ENCODE measurements at places on chromosomes 2 and 18.
A peak's percentile ranks its signal among the peaks of the same experiment; 100 is the strongest.

GRCh38 chr2:17780546-17780945 lies 26.6 kb downstream of the GEN1 start:
- DNase-seq: no peak

DNA sequence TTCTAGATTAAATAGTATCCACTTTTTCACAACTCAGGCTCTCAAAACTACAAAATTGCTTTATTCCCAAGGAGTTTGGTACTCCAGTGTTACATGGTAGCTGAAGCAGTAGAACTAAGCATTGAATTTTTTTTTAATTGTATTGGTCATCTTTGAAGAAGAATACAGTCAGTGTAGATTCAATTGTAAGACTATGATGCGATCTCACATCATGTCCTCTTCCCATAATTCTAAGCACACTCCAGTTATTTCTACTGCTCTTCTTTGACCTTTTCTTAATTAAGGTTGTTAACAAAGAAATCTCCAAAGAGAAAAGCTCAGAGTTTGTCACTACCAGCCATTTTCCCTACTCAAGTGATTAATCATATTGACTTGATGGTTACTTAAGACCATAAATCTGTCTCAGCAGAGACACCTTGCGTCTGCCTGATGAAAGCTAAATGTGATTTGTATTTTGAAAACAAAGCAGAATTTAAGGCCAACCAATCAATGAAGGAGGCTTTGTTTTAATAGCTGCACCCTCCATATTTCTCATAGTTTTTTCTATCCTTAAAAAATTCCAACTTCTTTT lies 130.2 kb downstream of the DTNA start:
- no peak for DNase-seq

DNA sequence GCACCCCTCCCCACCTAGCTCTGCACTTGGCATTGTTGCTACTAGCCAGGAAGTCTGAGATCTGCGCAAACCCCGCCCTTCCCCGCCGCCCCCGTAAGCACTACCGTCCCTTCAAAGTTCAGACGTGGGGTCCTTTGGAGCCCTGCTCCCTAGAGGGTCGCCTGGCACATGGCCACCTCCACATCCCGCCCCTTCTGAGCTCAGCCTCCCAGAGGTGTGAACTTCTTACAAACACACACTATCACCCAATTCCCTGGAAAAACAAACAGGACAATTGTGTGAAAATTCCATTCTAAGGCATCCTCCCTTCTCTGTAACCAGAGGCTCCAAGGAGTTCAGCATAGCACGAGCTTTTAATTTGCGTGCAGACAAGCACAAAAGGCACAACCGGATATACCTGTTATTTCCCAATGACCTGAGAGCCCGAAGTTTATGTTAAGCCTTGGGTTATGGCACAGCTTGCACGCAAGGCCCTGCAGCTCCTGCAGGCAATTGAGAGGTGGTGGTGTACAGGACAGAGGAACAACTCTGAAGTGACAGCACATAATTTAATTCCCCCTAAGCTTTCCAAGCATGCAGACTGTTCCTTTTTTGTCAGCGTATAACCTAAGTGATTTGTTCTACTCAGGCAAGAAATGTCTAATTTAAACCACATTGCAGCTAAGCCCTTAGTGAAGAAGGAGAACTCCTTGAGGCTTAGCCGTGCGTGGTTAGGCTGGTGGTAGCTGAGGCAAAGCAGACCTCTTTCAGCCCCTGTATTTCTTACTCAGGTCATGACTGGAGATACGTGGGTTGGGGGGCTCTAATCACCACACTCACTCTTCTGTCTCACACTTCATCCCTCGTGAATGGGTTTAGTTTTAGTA lies 20.3 kb upstream of the CYP1B1 start:
- DNase-seq: peak; percentile 57

DNA sequence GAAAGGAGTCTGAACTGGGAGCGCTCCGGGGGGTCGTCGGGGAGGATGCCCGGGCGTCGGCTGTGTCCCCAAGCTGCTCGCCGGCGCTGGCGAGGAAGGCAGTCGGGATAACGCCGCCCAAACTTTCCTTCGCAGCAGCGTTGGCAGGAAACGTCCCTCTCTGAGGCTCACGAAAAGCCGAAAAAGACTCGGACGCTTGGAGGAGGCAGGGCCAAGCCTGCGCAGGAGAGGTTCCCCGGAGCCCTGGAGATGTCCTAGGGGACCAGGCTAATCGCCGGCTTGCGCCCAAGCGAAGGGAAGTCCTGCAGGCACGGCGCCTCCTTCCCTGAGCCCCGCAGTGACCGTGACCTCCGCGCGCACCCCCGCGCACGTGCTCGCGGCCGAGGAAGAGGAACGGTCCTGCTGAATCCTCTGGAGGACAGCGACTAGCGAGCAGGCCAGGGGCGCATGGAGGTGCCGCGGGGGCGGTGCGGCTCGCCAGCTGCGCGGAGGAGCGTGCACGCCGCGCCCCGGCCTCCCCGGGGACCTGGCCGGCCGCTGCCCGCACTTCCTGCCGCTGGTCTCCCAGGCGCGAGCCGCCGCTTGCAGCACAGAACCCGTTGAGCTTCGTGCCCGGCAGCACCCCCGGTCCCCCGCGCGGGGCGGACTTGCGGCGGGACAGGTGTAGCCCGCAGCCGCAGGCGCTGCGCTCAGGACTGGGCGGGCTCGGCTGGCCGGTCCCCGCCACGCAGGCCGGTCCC lies at the start of gene SH3RF3:
TSS of gene SH3RF3 (plus strand) at position 590 of the 740 bp plus-strand sequence.
- DNase-seq: peak; percentile 64

DNA sequence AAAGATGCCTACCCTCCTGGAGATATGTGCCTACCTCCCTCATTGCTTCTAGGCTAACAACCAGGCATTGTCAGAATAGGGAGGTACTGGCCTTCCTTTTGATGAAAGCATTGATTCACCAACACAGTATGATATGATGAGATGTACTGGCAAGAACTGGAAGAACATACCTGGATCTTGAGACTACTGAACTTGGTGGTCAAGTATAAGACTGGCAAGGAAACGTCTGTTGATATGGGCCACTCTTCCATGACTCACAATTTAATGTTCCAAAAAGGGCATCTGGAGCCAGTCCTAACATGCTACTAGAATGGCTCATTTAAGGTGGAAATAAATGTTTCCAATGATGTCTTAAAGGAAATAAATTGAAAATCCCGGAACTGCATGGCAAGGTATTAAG lies 18.1 kb downstream of the DTNB start:
- DNase-seq: no peak

- DNase-seq: no peak
These were observed 477.1 kb upstream of the TCF4 start for GRCh38 chr18:56065086-56065485.

DNA sequence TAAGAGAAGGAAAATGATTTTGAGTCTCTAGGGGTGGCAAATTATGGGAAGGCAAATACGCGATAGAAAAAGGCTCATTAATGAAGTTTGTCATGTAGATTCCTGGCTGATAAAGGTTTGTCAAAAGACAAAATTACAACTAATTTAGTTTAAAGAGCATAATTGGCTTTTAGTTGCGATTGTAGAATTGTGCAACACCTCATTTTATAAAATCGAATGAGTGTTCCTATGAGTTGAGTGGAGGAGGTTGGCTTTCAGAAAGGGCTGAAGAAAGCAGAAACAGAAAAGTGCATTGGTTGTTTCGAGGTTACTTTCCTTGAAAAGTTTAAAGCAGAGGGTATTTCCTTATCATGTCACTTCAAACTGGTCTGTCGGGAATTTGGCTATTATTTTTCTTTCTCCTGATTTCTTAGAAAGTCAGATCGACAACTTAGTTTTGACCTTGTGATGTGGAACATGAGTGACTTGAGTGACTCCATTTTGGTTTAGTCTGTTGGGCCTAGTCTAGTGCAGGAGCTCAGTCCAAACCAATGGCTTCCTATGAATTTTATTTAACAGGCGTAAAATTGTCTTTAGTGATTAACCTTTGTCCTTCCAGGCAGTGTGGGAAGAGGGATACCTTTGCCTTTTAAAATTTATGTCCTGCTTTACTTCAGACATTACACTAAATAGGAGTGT lies 2.2 kb upstream of the PCYOX1 start:
- no peak for DNase-seq

- DNase-seq: peak; percentile 52
These were observed 33.1 kb upstream of the RASGRP3 start for GRCh38 chr2:33443274-33443829.

- peak; percentile 62 for DNase-seq
These were observed 26.4 kb downstream of the EML4 start for GRCh38 chr2:42195559-42195958.

- peak; percentile 33 for DNase-seq
These were observed 106.0 kb upstream of the FOSL2 start for GRCh38 chr2:28286678-28287077.
